ENCODE measurements at places on chromosomes 5 and 9.

DNA sequence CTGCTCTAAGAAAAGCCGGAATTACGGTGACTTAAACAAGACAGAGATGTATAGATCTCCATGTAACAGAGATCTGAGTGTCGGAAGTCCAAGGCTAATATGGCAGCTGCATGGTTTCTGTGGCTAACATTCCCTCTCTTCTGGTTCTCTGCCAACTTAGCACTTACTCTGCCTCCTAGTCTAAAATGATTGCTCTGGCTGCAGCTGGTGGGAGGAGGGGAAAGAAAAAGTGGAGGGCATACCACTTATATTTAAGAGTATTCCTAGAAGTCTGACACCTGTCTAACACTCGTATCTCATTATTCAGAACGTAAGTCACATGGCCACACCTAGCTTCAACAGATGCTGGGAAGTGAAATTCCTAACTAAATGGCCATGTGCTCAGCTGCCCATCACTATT, 551.5 kb upstream of the TLE4 start:
- H3K4me1 ChIP-seq, result no peaks in the 10 kb centered on the region
- no peaks in the 10 kb centered on the region for H3K27me3 ChIP-seq
- H3K36me3 ChIP-seq, result no peaks in the 10 kb centered on the region
- H3K4me3 ChIP-seq, result no peak overlapping the region

GRCh38 chr9:98215821-98216220, 23.4 kb upstream of the CORO2A start:
- no peak overlapping the region for H3K4me3 ChIP-seq
- H3K27ac ChIP-seq, result no peak overlapping the region
- no peaks in the 10 kb centered on the region for H3K27me3 ChIP-seq
- peaks cover 7% of the 10 kb centered on the region for H3K4me1 ChIP-seq

- H3K36me3 ChIP-seq, result no peaks in the 10 kb centered on the region
- peak within 1 kb of the TSS; percentile 36 for H3K4me3 ChIP-seq
- no peak within 1 kb of the TSS for H3K27ac ChIP-seq
- peaks cover 19% of the 10 kb centered on the region for H3K4me1 ChIP-seq
- H3K27me3 ChIP-seq, result no peaks in the 10 kb centered on the region
Measured at GRCh38 chr9:133737774-133738639, at the start of gene SARDH. Gene SARDH, minus strand, starts transcription at chr9:133738352. Its CDS starts 4,179 bp downstream, at chr9:133734173.

- no peak overlapping the region for H3K27ac ChIP-seq
- H3K4me3 ChIP-seq, result no peak overlapping the region
- no peak for DNase-seq
- no peaks in the 10 kb centered on the region for H3K27me3 ChIP-seq
- no peaks in the 10 kb centered on the region for H3K36me3 ChIP-seq
Measured at GRCh38 chr9:18060269-18060934, 413.6 kb upstream of the ADAMTSL1 start.

GRCh38 chr5:56515011-56515410, 281.9 kb upstream of the ANKRD55 start:
- no peak overlapping the region for H3K4me3 ChIP-seq
- H3K4me1 ChIP-seq, result peaks cover 4% of the 10 kb centered on the region
- no peak overlapping the region for H3K27ac ChIP-seq
- peak; percentile 23 for DNase-seq
- H3K27me3 ChIP-seq, result no peaks in the 10 kb centered on the region
- no peaks in the 10 kb centered on the region for H3K36me3 ChIP-seq

- H3K36me3 ChIP-seq, result no peaks in the 10 kb centered on the region
- H3K27ac ChIP-seq, result no peak overlapping the region
- H3K4me1 ChIP-seq, result no peaks in the 10 kb centered on the region
- no peak overlapping the region for H3K4me3 ChIP-seq
Measured at GRCh38 chr9:109811876-109812275, 31.9 kb downstream of the PALM2AKAP2 start.

GRCh38 chr9:122322553-122322952, 48.3 kb upstream of the PTGS1 start:
- H3K27ac ChIP-seq, result no peak overlapping the region
- peaks cover 6% of the 10 kb centered on the region for H3K4me1 ChIP-seq
- H3K4me3 ChIP-seq, result no peak overlapping the region
- H3K36me3 ChIP-seq, result no peaks in the 10 kb centered on the region
- H3K27me3 ChIP-seq, result no peaks in the 10 kb centered on the region
- no peak for DNase-seq

GRCh38 chr9:18184401-18184800, 289.6 kb upstream of the ADAMTSL1 start:
- H3K4me3 ChIP-seq, result no peak overlapping the region
- H3K27me3 ChIP-seq, result no peaks in the 10 kb centered on the region
- H3K4me1 ChIP-seq, result no peaks in the 10 kb centered on the region

DNA sequence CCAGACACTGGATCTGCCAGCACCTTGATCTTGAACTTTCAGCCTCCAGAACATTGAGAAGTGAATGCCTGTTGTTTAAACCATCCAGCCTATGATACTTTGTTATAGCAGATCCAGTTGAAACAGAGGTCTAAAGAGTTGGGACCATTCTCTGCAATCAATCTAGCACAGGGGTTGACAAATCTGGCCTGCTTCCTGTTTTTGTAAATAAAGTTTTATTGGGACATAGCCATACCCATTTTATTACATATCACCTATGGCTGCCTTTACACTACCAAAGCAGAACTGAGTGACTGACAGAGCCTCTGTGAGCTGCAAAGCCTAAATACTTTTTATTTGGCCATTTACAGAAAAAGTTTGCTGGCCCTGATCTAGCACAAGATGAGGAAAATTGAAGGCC, 62.0 kb downstream of the BARX1 start:
- H3K36me3 ChIP-seq, result no peaks in the 10 kb centered on the region
- no peak overlapping the region for H3K4me3 ChIP-seq
- no peak for DNase-seq
- no peak overlapping the region for H3K27ac ChIP-seq

GRCh38 chr5:68343421-68343826, 127.9 kb downstream of the PIK3R1 start:
- H3K27me3 ChIP-seq, result no peaks in the 10 kb centered on the region
- H3K4me1 ChIP-seq, result peaks cover 5% of the 10 kb centered on the region
- no peak for DNase-seq
- H3K36me3 ChIP-seq, result no peaks in the 10 kb centered on the region
- no peak overlapping the region for H3K27ac ChIP-seq

- H3K27me3 ChIP-seq, result no peaks in the 10 kb centered on the region
- no peak overlapping the region for H3K27ac ChIP-seq
- DNase-seq, result no peak
- H3K4me3 ChIP-seq, result no peak overlapping the region
- H3K36me3 ChIP-seq, result no peaks in the 10 kb centered on the region
Measured at GRCh38 chr5:80302636-80303035, 17.2 kb upstream of the SPZ1 start.

GRCh38 chr5:139788294-139788910, 7.2 kb upstream of the PSD2 start:
- no peaks in the 10 kb centered on the region for H3K36me3 ChIP-seq
- no peak overlapping the region for H3K27ac ChIP-seq
- H3K4me3 ChIP-seq, result peak overlapping the region; percentile 76

DNA sequence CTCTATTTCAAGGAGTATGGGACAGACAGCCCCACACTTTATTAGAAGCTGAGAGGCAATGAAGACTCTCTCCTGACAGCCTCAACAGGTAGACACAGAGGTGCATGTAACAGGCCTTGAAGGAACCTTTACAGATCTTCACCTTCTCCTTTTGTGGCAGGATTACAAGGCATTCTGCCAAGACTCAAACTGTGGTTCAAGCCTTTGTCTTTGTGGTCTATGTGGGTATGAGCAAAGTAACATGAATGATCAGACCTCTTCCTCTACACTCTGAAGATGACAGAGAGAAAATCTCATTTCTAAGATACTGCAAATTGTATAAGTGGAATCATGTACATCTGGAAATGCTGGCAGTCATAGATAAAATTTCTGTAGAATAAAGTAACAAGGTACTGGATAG, 346.9 kb downstream of the CDH9 start:
- no peaks in the 10 kb centered on the region for H3K27me3 ChIP-seq
- no peak overlapping the region for H3K4me3 ChIP-seq
- DNase-seq, result no peak
- no peaks in the 10 kb centered on the region for H3K36me3 ChIP-seq
- H3K27ac ChIP-seq, result no peak overlapping the region

DNA sequence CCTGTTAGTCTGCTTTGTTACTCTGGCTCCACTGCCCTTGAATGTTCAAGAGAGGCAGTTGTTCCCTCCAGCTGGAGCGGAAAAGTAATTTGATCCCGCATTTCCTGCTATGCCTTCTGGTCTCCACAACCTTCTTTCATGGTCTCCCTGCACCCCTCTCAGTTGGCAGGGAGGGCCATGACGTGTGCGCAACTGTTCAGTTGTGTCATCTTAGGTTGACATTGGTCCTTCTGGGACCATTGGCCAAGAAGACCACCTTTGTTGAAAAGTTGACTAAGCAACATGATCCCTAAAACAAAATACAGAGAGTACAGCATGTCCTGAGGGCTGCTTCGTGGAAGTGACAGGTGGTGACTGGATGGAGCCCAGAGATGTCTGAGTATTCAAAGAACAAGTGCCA, 192.5 kb upstream of the TUT7 start:
- H3K27ac ChIP-seq, result no peak overlapping the region
- no peaks in the 10 kb centered on the region for H3K27me3 ChIP-seq
- no peaks in the 10 kb centered on the region for H3K36me3 ChIP-seq

GRCh38 chr5:103120607-103121200, 603 bp downstream of the PPIP5K2 start:
- H3K27ac ChIP-seq, result no peak overlapping the region
- no peaks in the 10 kb centered on the region for H3K27me3 ChIP-seq
- peak overlapping the region; percentile 82 for H3K4me3 ChIP-seq
- peaks cover 20% of the 10 kb centered on the region for H3K4me1 ChIP-seq
- H3K36me3 ChIP-seq, result no peaks in the 10 kb centered on the region

DNA sequence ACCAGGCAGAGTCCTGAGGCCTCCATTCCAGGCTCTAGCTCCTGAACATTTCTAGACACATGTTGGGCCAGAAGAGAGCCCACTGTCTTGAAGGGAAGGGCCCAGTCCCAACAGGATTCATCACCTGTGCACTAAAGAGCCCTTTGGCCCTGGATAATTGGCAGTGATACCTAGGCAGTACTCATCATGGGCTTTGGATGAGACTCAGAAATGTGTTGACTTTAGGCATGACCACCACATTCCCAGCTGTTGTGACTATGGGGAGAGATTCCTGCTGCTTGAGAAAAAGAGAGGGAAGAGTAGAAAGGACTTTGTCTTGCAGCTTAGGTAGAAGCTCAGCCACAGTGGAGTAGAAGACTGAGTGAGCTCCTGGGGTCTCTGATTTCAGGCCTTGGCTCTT, 138.4 kb upstream of the DAPK1 start:
- no peaks in the 10 kb centered on the region for H3K27me3 ChIP-seq
- no peaks in the 10 kb centered on the region for H3K4me1 ChIP-seq
- H3K36me3 ChIP-seq, result no peaks in the 10 kb centered on the region
- DNase-seq, result no peak
- H3K4me3 ChIP-seq, result no peak overlapping the region

- H3K4me3 ChIP-seq, result no peak overlapping the region
- no peaks in the 10 kb centered on the region for H3K36me3 ChIP-seq
- H3K4me1 ChIP-seq, result peaks cover 33% of the 10 kb centered on the region
- no peak overlapping the region for H3K27ac ChIP-seq
Measured at GRCh38 chr5:173320259-173320658, 8.0 kb downstream of the STC2 start.

DNA sequence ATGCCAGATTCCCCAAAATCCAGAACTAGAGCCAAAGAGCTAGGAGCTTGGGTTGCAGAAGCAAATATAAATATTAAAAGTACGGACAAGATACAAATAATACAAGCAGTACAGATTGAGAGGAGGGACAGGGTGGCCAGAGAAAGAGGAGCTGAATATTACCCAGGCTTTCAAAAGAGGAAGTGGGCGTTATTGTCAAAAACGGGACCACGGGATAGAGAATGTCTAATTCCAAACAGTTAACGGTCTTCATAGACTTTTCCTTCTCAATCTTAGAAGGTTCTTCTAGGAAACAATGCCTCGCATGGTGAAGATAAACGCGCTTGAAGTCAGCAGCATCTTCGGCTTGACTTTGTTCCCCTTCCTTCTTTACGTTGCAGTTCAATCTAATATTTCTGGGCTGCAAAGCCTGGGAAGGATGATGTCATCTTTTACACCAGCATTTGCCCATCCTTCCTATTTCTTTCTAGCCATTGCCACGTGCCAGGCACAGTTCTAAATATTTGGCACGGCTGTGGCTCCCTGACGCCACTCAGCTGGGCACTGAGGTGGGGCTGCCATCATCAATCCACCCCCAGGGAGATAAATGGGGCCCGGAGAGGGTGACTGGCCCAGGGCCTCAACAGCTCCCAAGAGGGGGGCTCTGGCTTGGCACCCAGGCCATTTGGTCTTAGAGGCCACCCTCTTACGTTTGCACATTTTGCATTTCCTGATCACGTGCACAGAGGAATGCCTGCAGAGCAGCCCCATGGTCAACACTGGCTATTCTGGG, 16.3 kb upstream of the OLFM1 start:
- DNase-seq, result no peak
- H3K4me3 ChIP-seq, result no peak overlapping the region
- H3K36me3 ChIP-seq, result no peaks in the 10 kb centered on the region
- H3K4me1 ChIP-seq, result peaks cover 19% of the 10 kb centered on the region
- H3K27ac ChIP-seq, result no peak overlapping the region

- no peak overlapping the region for H3K27ac ChIP-seq
- H3K4me3 ChIP-seq, result no peak overlapping the region
- H3K36me3 ChIP-seq, result no peaks in the 10 kb centered on the region
- no peaks in the 10 kb centered on the region for H3K27me3 ChIP-seq
- H3K4me1 ChIP-seq, result no peaks in the 10 kb centered on the region
Measured at GRCh38 chr9:100408546-100409175, 18.3 kb upstream of the MSANTD3 start.

DNA sequence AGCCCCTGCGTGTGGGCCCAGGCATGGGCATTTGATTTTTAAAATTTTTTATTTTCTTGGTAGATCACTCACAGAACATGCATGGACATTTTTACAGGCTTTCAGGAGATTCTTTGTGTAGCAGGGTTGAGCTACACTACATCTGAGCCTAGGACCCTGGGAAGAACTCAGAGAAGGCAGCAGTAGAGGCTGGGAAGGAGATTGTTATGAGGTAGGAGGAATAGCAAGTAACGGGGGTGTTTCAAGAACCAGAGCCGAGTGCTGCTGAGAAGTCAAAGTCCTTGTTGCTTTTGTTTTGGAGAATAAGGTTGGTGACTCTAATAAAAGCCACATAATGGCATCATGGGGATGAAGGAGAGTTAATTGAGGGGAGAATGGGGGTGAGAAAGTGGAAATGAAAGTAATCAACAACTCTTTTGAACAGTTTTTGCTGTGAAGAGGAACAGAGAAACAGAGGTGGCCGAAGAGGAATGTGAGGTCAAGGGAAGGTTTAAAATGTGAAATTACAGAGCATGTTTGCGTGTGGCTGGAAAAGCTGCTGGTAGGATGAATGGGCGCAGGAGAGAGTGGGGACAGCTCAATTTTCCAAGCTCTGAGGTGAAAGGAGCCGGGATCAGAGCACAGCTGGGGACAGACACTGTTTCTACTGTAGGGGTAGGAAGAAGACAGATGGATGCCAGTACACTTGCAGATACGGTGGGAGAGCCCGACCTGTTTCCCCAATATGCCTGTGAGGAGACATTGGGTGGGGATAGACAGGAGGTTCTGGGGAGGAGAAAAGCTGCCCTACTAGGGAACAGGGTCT, 4.7 kb upstream of the PDLIM7 start:
- peaks cover 21% of the 10 kb centered on the region for H3K27me3 ChIP-seq
- no peak for DNase-seq
- peaks cover 15% of the 10 kb centered on the region for H3K4me1 ChIP-seq
- no peak overlapping the region for H3K4me3 ChIP-seq

Measured in neural progenitor cell (in vitro differentiated cells).